ENCODE measurements at places on chromosomes 1 and 21.

- DNase-seq: no peak
These were observed 20.9 kb upstream of the CDCP2 start for GRCh38 chr1:54173681-54174080.

GRCh38 chr21:28089599-28090441 lies 902.9 kb downstream of the LTN1 start:
- DNase-seq: no peak

DNA sequence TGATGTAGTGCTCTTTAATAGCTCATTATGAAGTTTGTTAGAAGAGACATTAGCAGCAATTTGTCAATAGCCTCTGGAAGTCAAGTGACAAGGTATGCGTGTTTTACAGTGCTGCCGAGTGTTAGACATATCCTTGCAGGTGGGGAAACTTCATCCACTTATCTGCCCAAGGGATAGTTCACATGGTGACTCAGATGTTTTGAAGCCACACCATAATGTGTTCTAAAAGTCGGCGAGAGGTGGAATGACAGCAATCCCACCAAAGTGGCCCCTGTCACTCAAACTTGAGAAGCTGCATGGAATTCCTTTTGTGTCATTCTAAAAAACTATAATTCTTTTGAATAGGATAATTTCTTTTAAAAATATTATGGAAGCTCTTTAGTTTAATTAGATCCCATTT lies 98.1 kb downstream of the RUNX1 start:
- no peak for DNase-seq

DNA sequence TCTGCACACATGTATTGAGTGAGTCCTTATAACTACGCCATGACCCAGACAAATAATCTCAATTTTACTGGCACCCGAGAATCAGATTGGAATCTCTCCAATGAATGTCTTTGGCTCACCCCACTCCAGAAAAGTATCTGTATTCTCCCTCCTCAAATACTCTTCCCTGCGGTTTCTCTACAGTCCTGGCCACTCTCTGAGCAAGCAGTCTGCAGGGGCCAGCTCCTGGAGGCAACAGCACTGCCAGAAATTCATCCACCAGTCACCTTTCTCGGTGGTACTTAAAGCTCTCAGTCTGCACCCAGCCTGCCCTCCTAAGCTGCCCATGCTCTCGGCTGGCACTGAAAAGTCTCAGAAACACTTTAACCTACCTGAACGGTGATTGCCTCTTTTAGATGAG lies 16.1 kb upstream of the LYST start:
- no peak for DNase-seq

DNA sequence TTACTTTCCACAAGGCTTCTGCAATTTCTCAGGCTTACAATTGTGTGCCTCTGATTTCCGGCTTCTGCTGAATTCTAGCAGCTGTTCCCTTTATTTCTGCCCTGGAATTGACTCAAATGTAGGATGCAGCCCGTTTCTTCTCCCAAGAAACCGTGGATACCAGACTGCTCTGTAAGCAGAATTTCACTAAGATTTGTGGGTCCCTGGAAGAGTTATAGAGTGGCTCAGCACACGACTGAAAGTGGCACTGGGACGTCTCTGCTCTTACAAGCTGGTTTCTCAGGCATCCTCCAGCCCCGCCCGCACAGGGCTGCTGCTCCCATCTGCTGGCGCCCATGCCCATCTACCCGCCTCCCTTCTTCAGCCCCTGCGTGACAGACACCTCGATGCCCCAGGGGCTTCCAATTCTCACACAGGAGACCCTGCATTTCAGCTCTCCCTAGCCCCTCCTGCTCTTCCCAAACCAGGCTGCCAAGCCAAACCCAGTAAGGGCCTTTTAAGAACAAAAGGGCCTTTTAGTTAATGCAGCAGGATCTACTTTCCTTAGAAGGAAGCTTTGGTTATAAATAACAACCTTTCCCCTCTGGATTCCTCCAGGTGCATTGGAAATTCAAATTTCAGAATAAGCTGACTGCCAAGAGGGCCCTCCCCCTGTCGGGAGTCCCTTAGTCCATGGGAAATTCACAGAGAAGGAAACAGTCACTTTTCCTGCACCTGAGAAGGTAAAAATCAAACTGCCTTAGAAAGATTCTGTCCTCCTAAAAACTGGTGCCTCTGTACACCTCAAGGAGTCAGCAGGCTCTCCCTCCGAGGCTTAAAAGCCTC lies 45.4 kb upstream of the TENT5B start:
- DNase-seq: no peak

DNA sequence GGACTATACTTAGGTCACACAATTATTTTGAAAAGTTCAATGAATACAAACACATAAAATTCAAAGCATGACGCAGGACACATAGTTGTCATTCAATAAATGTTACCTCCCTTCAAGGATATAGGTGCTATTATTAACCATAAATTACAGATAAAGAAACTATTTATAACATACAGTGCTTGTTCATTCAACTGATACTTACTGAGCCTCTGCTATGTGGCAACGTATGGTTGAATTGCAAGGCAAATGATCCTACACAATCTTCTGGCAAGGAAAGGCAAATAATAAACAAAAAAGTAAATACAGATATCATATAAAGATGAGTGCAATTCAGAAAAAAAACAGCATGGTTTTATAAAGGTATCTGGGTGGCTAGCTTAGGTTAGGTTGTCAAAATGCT lies 614.7 kb downstream of the LTN1 start:
- DNase-seq: no peak

DNA sequence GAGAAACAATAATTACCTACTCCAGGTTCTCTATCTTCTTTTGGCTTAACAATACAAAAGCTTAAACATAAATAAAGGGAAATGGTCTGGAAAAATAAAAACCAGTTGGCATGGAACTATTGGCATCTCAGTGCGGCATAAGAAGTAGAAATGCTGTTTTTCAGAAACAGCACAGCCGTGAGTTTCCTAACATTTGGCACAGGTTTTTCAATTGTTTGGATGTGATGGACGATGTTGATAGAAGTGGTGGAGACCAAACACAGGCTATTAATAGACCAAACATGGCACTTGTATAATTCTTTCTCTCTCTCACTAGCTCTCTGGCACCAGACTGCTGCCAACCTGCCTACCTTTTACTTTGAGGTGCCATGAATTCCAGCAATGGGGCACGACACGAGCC lies 36.2 kb downstream of the KCNN3 start:
- DNase-seq: no peak

- DNase-seq: no peak
These were observed 56.2 kb upstream of the LBR start for GRCh38 chr1:225483818-225484656.

DNA sequence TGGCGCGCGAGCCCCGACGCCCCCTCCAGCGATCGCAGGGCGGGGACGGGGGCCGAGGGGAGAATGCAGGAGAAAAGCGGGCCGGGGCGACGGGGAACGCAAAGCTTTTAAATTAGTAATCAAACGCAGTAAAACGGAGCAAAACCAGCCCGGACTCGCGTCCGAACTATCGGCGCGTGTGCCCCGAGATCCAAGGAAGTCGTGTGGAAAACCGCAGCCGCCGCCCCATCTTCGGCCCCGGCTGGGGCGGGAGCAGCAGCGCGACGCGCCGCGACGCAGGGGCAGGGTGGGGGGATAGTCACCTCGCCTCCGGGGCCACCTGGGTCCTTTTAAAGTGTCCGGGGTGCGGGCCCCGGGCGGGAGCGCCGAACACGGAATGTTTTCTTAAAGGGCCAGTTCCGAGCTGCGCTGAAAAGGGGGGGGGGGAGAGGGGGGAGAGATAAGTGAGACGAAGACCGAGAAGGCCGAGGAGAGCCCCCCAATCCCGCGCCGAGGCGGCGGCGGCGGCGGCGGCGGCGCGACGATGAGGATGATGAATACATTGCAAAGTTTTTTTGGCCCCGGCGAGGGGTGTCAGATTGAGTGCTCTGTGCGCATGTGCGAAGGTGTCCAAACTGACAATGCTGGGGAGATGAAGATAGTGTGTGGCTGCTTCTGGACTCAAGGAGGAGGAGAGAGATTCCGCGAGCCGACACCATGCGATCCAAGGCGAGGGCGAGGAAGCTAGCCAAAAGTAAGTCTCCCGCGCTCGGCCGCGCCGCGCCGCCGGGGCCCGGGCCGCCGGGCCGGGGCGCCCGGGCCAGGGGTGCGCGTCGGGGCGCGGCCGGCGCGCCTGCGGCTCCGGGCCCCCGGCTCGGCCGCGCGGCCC lies at the start of gene PRDM16:
Gene PRDM16, plus strand, starts transcription at position 640 of the 868 bp plus-strand sequence. Its CDS starts 57 bp downstream, at position 697.
- no peak for DNase-seq

GRCh38 chr21:37891972-37892371 lies 24.3 kb downstream of the KCNJ6 start:
- DNase-seq: no peak

- DNase-seq: no peak
These were observed 936 bp downstream of the TP73 start for GRCh38 chr1:3653286-3653618.

DNA sequence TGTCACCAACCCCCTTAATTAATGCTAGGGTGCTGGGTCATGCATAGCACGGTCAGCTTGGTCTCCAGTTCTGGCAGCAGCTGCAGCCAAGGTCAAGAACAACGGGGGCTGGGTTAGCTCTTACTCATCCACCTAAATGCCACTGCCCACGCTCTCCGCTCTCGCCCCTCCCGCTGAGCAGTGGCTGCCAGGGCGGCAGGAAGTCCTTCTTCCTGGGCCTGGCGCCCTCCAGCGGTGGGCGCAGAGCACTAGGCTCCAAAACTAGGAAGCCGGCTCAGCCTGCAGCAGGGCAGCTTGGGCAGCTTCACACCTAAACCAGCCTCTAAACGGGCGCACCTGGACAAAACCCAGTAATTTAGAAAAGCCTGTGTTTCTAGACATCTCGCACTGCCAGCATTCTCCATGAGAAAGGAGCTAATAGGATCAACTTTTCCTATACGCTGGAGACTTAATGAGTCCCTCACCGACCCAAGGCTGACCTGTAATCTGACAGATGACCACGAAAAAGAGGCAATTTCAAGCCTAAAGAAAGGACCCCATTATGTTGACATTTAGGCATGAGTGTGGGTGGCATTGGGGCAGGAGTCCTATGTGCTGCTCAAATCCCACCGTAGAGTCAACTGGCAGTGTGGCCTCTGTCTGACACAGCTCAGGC lies 78.4 kb upstream of the LRRN2 start:
- DNase-seq: no peak
